ENCODE measurements at places on chromosomes 7 and 10.

DNA sequence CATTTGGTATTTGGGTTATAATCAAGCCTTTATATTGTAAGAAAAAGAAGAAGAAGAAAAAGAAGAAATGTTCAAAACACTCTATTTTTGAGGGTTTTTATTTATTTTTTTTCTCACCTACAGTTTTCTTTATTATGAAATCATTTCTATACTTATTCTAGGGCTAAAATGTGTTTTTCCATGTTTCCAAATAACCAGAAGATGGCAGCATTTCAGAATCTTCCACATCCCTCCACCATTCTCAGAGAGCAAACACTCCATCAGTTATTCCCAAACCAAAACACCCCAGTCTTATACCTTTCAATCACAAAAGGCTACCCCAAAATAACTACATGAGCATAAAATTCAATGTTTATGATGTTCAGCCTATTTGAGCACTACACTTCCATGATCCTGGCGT is 38.7 kb upstream of the PPP1R17 start:
- DNase-seq, result no peak

DNA sequence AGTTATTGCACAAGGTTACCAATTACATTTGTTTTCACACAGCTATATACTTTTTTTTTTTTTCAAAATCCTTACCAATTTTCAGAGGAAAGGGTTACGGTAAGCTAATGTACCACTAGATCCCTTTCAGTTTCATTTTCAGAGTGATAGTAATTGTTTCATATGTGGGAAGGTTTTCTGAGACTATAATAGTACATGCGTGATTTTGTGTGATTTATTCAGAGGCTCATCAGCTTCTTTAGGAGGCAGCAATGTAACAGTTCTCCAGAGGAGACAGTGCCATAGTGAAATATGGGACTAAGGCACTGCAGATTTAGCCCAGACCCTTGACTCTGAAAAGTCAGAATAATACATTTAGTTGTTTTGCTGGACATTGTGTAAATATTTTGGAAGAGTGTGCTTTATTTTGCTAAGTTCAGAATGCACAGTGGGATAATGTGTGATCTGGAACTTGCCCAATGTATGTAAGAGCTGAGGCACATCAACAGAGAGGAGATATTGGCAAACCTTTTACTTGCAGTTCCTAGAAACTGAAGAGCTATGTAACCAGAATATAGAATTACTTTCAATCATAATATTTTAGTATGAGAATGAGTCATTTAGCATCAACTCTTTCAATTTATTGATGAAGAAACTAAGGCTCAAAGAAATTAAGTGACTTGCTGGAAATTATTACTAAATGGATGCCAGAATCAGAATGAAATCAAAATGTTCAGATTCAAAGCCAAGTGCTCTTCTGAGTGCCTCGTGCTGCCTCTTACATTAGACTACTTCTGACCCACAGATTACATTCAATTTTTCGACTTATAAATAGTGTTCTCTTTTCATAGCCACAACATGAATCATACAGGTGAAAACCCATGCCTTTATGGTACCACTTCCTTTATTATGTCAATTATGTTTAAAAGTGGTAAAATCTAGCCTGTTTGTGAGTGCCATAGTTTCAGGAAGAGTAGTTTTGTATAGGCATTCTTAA is 207.7 kb upstream of the TEX47 start:
- no peak for DNase-seq

DNA sequence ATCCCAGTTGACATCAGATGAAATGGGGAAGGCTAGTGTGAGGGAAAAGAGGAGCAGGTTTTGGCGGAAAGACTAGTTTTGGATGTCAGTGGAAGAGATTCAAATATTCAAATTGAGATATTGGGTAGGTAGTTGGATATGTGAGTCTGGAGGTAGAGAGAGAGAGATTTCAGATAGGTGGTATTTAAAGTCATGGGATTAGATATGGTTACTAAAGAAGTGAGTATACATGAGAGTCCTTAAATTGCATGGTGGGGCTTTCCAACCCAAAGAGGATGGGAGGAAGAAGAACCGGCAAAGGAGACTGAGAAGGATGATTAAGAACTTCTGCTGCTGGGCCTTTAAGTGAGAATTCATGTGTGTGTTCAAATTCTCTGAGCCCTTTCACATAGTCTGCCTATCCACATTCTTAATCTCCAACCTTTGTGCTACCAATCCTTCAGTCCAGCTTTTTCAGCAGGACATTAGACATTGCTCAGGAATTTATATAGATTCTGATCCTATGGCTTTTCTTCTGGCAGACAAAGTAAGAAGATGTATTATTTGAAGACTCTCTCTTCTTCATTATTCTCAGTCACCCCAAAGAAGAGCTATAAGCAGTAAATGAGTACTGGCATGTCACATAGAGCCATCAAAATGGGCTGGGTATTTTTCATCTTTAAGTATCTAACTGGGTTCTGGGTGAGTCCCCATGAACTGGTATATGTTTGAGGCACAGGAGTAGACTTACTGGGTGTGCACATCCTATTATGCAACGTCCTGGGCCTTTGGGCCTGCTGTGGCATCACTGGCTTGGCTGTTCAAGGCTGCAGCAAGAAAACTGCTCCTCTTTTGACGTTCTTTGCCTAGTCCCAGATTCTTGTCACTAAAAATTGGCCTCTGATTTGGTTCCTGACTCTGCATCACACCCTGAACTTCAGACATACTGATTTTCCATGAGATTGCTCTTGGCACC is 33.6 kb downstream of the ST7 start:
- no peak for DNase-seq

- DNase-seq, result no peak
These were observed 251.6 kb downstream of the ZWINT start for GRCh38 chr10:56109454-56109853.

GRCh38 chr10:114393482-114393881 is 10.8 kb downstream of the AFAP1L2 start:
- no peak for DNase-seq

DNA sequence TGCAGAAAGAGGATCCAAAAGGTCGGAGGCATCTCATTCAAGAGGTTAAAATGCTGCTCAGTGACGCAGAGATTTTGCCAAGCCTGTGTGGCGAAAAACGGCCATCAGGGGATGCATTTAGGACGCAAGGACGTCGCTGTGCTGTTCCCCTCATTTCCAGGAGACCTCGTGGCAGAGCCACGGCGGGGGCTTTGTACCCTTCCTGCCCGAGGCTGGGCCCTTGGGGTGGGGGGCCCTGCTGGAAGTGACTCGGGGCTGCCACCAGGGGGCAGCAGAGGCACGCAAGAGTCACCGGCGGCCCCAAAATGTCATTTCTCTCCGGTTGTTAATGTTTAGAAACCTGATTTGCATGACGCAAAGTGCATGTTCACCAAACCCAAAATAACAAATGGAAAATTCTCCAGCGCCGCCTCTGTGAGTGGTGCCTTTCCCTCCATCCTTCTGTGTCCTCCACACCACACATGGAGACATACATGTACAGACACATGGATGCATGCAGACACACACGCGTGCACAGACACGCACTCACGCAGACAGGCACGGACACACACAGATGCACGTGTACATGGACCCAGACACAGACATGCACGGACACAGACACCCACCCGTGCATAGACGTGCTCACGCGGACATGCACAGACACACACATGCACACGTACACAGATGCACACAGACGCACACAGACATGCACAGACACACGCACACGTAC is 51.0 kb upstream of the NKX6-2 start:
- DNase-seq, result peak; percentile 7

GRCh38 chr10:103104721-103105120 is 88.4 kb downstream of the NT5C2 start:
- no peak for DNase-seq

GRCh38 chr10:63738410-63738809 is 217.2 kb downstream of the REEP3 start:
- no peak for DNase-seq

GRCh38 chr10:77282163-77282562 is 355.4 kb downstream of the KCNMA1 start:
- DNase-seq, result no peak

- DNase-seq, result no peak
These were observed 39.9 kb downstream of the INPP5A start for GRCh38 chr10:132577350-132578003.

- DNase-seq, result no peak
These were observed 45.6 kb downstream of the COBL start for GRCh38 chr7:51270965-51271364.

DNA sequence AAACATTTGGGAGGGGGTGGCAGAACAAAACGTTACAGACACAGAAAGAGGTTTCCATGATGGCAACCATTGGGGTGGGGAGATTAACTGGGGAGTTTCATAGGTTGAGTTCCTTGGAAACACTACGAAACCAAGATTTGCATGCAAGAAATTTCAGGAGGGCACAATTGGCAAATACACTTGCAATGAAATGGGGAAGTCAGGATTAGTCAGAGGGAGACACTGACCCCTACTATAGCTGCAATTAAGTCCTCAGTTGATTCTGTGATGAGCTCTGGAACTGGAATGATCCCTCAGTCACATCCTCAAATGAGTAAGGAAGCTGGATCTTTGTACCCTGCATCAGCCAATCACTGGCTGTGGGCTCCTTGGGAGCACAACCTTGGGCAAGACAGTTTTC is 22.1 kb downstream of the CPEB3 start:
- DNase-seq, result no peak

- DNase-seq, result no peak
These were observed 672.9 kb upstream of the LRRTM3 start for GRCh38 chr10:66252986-66253385.

DNA sequence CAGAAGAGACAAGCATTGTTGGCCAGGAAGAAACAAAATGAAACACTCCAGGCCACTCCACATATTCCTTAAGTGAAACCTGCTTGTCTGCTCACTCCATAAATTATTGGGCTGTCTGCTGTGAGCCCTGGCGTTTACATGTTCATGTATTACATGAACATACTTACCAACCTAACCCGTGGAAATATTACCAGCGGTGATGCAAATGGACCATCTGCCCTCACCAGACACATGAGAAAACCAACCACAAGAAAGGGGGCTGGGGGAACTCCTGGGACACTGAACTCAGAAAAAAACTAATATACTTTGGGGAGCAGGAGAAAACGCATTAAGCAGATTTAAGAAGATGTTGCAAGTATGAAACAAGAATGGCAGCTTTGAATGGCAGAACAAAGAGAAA is 731.2 kb upstream of the IGFBP3 start:
- no peak for DNase-seq

DNA sequence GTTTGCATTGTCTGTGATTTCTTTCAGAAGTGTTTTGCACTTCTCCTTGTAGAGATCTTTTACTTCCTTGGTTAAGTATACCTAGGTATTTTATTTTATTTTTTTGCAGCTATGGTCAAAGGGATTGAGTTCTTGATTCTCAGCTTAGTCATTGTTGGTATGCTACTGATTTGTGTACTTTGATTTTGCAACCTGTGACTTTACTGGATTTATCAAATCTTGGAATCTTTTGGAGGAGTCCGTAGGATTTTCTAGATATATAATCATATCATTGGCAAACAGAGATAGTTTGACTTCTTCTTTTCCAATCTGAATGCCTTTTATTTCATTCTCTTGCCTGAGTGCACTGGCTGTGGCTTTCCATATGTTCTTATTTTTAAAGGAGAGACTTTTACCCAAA is 41.9 kb downstream of the CCSER2 start:
- DNase-seq, result no peak

- DNase-seq, result no peak
These were observed 140.0 kb downstream of the ITGB8 start for GRCh38 chr7:20470726-20471125.

DNA sequence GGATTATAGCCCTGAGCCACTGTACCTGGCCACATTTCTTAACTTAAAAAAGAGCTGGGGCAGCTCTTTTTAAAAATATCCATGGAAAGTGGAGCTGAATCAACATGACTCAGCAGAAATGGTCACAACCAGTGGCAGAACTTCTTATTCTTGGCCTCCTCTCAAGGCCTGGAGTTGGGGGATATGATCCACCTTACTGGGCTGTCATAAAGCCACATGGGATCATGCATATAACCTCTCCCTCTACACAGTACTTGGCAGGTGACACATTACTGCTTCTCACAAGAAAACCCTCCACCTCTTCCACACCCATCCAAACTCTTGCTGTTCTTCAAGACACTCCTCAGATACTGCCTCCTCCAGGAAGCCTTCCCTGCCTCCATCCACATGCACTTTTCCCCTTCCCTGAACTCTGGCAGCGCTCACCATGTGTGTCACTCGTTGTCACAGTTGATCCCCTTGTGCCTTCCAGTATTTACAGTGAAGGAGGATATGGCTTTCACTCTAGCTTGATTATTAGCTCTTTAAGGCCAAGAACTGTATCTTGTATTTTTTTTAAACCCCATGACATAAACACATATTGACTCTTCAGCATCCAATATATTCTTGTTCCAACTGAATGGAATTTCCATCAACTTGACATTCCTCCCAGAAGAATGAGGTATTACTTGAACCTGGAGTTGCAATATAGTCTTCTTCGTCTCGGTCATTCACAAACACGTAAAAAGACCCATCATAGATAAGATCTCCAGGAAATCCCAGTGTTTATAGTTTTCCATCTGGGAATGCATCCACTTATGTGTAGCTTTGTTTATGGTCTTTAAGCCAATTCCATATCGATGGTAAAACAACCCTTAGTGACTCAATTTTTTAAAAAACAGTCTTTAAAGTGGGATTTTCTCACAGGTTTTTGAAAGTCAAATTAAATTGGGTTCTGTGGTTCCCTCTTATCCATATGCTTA is 85.5 kb downstream of the TBXAS1 start:
- DNase-seq, result no peak

DNA sequence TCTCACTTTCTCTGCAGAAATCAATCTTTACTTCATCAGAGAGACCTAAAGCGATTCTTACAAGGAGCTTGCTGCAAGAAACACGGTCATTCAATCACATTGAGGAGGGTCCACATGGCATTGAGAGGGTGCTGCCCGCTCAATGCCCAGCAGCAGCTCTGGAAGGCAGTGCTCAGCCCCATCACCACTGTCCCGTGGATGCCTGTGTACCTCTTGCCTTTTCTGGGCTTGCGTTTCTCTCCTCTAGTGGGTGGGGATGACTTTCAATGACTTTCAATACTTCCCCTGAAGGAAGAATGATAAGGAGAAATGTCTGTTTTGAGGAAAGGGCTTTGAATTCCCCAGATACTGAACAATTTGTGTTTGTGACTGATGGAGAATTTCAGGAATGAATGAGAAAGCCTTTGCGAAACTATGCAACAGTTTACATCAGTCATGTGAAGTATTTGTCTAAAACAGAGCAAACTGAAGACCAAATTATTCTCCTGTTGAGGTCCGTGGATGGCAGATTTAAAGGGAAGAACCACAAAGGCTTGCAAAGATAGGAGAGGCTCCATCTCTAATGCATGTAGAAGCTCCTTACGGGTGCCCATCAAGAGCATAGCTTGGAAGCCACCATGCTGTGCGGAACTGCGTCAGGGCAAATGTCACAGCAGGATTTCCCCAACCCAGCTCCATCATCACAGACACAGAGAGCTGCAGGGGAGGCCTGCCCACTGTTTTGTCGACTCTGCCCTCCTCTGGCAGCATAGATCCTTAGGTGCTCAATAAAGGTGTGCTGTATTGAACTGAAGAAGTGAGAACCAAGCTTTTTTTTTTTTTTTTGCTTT is 6.6 kb upstream of the ZNF22 start:
- no peak for DNase-seq
